ENCODE measurements at places on chromosomes 5 and 9.

- DNase-seq: peak; percentile 59
Observed at GRCh38 chr5:171649075-171649401, 136.6 kb upstream of the SMIM23 start.

GRCh38 chr5:124207118-124207517 is 539.3 kb downstream of the ZNF608 start:
- DNase-seq: no peak

GRCh38 chr5:125226825-125227224 is 480.4 kb upstream of the ZNF608 start:
- DNase-seq: no peak

DNA sequence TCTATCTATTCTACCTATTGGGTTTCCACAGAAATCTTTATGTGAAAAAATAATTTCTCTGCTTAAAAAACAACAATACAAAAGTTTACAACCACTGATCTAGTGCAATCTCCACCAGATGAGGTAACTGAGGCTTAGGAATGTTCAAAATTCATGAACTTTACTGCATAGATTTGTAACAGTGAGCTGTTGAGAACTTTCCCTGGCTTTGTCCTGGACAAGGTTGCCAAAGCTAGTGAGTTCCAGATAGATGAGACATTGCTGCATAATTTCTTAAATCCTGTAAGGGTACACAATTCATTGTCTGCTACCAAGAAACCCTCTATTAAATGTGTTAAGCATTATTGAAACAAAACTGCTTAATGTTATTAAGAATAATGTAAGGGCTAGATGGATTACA is 102.7 kb downstream of the OSMR start:
- DNase-seq: peak; percentile 10

DNA sequence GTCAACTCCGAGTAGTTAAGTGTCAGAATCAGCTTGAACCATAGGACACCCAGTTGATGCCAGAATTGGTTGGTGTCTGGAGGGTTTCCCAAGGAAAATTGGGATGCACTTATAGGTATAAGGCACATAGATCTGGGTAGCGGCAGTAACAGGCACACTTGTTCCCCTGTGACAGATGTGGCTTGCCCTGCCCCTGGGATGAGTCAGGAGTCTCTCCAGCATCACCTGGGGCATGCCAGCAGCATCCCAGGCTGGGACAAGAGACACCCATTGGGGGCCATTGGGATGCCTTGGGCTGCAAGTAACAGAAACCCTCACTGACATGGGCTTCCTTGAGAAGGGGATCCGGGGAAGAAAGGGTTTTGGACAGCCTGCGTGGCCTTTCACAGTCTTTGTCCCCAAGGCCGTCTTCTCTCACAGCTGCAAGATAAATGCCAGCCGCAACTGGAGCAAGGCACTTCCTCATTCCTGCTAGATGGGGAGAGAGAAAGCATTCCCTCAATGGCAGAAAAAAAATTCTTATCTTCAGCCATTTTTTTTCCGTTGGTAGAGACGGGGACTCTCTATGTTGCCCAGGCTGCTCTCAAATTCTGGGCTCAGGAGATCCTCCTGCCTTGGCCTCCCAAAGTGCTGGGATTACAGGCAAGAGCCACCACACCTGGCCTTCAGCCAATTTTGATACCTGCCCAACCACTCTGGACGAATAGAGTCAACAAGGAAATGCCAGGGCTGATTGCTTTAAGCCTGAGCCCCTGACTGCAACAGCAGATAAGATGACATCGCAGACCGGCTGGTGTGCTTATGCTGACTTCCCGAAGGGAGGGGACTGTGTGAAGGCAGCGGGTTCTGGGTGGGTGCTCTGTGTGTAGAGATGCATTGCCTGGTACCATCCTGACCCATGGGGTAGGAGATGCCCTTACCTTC is 13.3 kb upstream of the RNF130 start:
- DNase-seq: no peak
